HFFc6 (cell line): ENCODE measurements at places on chromosomes 5 and 9. TPM values are rescaled to one million over a fixed set of nuclear protein-coding genes. Genes with fewer than 3 reads are reported as not detected.

- peaks cover 12% of the 10 kb centered on the region; the same call in 1 of the 2 replicates for H3K36me3 ChIP-seq
- H3K4me3 ChIP-seq = no peak overlapping the region
- H3K4me1 ChIP-seq = peaks cover 18% of the 10 kb centered on the region
Measured at GRCh38 chr5:88761939-88762338, 121.0 kb downstream of the MEF2C start.

The ANKHD1 gene
- 38.7 to 42.9 TPM (median 41.0 TPM) in 3 replicates for total RNA-seq

DNA sequence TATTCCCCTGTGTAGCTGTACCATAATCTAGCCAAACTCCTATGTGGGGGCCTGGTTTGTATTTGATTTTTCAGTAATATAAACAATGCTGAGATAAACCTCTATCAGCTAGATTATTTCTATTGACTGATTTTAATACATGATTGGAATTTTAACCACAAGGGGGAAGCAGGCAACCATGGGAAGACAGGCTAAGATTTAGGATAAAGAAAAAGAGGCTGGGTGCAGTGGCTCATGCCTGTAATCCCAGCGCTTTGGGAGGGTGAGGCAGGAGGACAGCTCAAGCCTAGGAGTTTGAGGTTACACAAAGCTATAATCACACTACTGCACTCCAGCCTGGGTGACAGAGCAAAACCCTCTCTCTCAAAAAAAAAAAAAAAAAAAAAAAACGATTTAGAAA lies 18.1 kb upstream of the GPX3 start:
- H3K36me3 ChIP-seq = no peaks in the 10 kb centered on the region
- H3K27me3 ChIP-seq = peaks cover 2% of the 10 kb centered on the region
- DNase-seq = peak; percentile 58
- no peak overlapping the region for H3K4me3 ChIP-seq
- peaks cover 19% of the 10 kb centered on the region for H3K4me1 ChIP-seq

GRCh38 chr5:135458356-135458755 lies 6.2 kb upstream of the TIFAB start:
- no peak overlapping the region for H3K4me3 ChIP-seq
- no peak overlapping the region for H3K27ac ChIP-seq
- DNase-seq = no peak
- H3K4me1 ChIP-seq = peaks cover 38% of the 10 kb centered on the region

- H3K4me1 ChIP-seq = peaks cover 67% of the 10 kb centered on the region
- H3K27ac ChIP-seq = peak overlapping the region; percentile 81
- peak overlapping the region; percentile 99 for H3K4me3 ChIP-seq
- no peaks in the 10 kb centered on the region; the same call in 1 of the 2 replicates for H3K36me3 ChIP-seq
- DNase-seq = peak; percentile 6
- H3K27me3 ChIP-seq = no peaks in the 10 kb centered on the region
Measured at GRCh38 chr5:14665101-14665822, 744 bp downstream of the OTULIN start.

DNA sequence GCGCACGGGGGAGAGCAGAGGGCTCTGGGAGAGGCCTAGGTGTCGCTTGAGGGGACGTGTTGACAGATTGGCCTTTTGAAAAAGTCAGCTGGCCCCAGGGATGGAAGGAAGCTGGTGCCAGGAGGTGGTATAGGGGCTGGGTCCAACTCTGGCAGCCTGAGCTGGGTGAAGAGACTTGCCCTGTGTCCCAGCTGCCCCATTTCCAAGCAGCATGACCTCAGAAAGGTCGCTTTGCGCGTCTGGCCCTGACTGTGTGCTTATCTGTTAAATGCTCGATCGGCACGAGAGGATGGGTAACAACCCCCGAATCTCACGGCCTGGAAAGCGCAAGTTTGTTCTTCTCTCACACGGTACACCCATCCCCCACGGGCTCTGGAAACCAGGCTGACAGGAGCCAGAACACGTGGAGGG lies 31.2 kb upstream of the LAMC3 start:
- no peak for DNase-seq
- no peak overlapping the region for H3K27ac ChIP-seq
- H3K27me3 ChIP-seq = peaks cover 48% of the 10 kb centered on the region
- no peak overlapping the region for H3K4me3 ChIP-seq
- no peaks in the 10 kb centered on the region for H3K36me3 ChIP-seq

The PDLIM4 gene
- 1.3 to 25.3 TPM (median 3.4 TPM) in 3 replicates for total RNA-seq

DNA sequence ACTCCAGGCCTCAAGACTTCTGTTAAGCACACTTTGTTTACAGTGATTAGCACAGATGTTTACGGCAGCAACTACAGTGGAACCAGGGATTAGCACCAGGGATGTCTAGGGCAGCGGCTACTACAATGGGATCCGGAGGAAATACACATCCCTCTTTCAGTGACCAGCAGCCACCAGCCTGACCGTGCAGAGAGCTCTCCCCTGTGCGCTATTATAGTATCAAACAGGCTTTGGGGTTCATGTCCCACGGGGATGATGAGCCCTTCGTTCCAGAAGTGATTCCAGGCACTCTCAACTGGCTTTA lies 21.5 kb downstream of the GFPT2 start:
- H3K4me3 ChIP-seq = peak overlapping the region; percentile 59
- peaks cover 35% of the 10 kb centered on the region for H3K4me1 ChIP-seq
- DNase-seq = no peak

- peaks cover 69% of the 10 kb centered on the region for H3K4me1 ChIP-seq
- H3K27me3 ChIP-seq = peaks cover 1% of the 10 kb centered on the region; the same call in 1 of the 2 replicates
- H3K36me3 ChIP-seq = peaks cover 53% of the 10 kb centered on the region
- H3K4me3 ChIP-seq = no peak overlapping the region
- no peak for DNase-seq
- H3K27ac ChIP-seq = peak overlapping the region; percentile 25; the same call in 1 of the 2 replicates
Measured at GRCh38 chr9:110984890-110985437, 53.3 kb downstream of the LPAR1 start.

- peak overlapping the region; percentile 85 for H3K4me3 ChIP-seq
- peaks cover 8% of the 10 kb centered on the region for H3K27me3 ChIP-seq
- H3K4me1 ChIP-seq = peaks cover 6% of the 10 kb centered on the region; the same call in 1 of the 2 replicates
- peak; percentile 20 for DNase-seq
Measured at GRCh38 chr9:137045294-137046087, 486 bp downstream of the NPDC1 start.

The SLC2A6 gene
- 10.1 to 12.9 TPM (median 11.6 TPM) in 3 replicates for total RNA-seq

The TTC1 gene
- total RNA-seq = 71.1 and 72.7 TPM in 2 replicates

GRCh38 chr5:10505517-10506095 lies 58.3 kb upstream of the ANKRD33B start:
- DNase-seq = no peak
- H3K4me3 ChIP-seq = no peak overlapping the region
- H3K27me3 ChIP-seq = peaks cover 5% of the 10 kb centered on the region
- H3K4me1 ChIP-seq = peaks cover 33% of the 10 kb centered on the region
- no peaks in the 10 kb centered on the region for H3K36me3 ChIP-seq

GRCh38 chr9:127149010-127149409 lies 26.6 kb upstream of the ANGPTL2 start:
- DNase-seq = no peak
- H3K27me3 ChIP-seq = peaks cover 17% of the 10 kb centered on the region
- H3K4me1 ChIP-seq = 0 out of 2 replicates have a peak, but pooled peaks cover 4% of the 10 kb centered on the region
- H3K27ac ChIP-seq = no peak overlapping the region
- H3K4me3 ChIP-seq = no peak overlapping the region

The WHRN gene
- total RNA-seq = 3.0 to 4.4 TPM (median 3.6 TPM) in 3 replicates
